ENCODE measurements at places on chromosomes 7 and 10.

DNA sequence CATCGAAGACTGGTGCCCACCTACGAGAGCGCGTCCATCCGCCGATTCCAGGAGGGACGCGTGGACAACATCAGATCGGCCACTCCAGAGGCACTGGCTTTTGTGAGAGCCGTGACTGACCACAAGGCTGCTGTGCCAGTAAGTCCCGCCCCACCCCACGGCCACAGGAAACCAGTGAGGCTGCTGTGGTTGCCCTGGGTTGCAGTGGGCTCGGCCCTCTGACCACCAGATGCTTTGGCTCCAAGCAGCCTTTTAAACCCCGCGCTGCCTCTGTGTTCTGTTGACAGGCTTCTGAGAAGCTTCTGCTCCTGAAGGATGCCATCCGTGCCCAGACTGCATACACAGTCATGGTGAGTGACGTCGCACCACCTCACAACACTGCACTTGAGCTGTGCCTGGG, 24.4 kb upstream of the C10orf53 start:
- no peak for DNase-seq

- no peak for DNase-seq
Measured at GRCh38 chr7:39336442-39336841, 229.8 kb upstream of the YAE1 start.

GRCh38 chr7:92797693-92798092, 38.7 kb downstream of the CDK6 start:
- DNase-seq, result no peak

GRCh38 chr10:104445359-104445758, 91.7 kb downstream of the CFAP58 start:
- DNase-seq, result no peak

DNA sequence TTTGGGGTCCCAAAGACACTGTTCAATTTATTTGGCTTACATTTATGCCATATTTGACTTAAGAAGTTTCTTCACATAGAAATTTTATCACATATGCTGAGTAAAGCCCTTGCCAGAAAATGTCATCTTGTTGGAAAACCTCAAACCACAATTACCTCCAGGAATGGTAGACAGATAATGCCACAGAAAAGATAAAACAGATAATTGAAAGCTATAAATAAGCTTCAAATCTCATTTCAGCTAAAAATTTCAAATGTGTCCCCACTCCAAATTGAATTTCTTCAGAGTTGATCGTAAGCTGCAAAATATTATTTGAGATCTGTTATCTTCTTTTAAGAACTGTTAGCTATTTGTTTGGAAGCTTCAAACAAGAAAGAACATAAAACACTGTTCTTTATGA, 176.4 kb upstream of the PTN start:
- no peak for DNase-seq

- peak; percentile 6 for DNase-seq
Measured at GRCh38 chr7:16130111-16131110, 290.9 kb downstream of the CRPPA start.

DNA sequence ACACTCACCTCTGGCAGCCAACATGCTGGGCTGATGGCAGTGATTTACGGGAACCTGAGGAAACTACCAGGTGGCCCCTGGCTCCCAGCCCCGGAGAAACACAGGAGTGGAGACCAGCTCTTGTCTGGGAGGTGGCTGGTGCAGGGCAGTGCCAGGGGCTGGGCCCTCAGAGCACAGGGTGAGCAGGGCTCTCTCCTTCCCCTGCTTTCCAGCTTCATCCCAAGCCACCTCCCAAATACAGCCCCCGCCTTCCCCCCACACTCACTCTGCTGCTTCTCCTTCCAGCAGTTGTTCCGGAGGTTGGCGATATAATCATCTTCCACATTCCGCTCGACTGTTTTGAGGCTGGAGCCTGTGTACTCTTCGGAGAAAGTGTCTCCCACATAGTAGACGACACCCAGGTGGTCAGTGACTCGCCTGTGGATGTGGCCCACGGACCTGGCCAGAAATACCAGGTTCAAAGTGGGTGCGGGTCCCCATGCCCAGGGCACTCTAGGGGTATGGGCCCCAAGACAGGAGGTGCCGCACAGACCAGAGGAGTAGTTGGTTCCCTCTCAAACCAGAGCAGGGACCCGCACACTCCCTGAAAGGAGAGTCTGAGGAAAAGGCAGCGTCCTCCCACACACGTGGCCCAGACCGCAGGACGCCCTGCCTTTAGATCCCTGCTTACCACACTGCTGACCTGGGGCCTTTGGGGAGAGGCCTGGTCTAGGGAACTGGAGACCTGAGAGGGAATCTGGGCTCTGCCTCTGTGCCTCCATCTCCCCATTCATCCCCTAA, 18.3 kb downstream of the DNAJB12 start:
- peak; percentile 69 for DNase-seq

DNA sequence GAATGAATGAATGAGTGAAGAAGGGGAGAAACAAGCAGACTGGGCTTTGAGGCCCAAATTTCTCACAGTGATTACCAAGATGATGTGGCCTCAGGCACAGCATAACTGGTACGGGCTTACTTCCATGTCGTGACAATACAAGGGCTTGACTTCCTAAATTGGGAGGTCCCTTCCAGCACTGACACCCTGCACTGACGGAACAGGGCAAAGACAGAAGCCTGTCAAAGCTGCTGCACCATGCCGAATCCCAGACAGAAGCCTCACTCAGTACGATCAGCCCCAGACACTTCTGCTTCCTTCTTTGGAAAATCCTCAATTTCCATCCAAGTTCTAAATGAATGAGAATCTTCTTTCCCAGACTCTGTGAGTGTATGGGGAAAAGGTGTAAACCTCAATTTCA, 51.9 kb downstream of the GNA12 start:
- DNase-seq, result no peak

DNA sequence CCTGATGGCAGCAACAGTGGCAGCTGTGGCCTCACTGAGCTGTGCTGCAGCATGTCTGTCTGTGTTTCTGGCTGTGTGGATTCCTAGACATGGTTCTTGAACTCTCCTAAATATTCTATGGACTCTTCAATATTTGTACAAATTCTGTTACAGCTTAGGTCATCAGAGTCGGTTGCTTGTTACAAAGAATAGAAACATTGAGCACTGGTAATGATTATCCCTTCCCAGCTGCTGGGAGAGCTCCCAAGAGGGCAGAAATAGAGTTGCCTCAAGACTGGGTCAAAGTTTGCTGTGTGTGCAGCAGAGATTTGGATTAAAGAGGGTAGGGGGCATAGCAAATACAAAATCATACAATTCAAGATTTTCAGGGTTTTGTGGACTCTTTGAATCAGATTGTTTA, 337.1 kb upstream of the AKR1E2 start:
- DNase-seq, result no peak

GRCh38 chr7:151226560-151226874, 488 bp downstream of the ABCF2 start:
- DNase-seq, result no peak

GRCh38 chr7:13062631-13063030, 375.2 kb downstream of the ARL4A start:
- no peak for DNase-seq

- DNase-seq, result no peak
Measured at GRCh38 chr10:14162061-14162460, 168.7 kb downstream of the FRMD4A start.

- no peak for DNase-seq
Measured at GRCh38 chr10:76488602-76489001, 1057.2 kb downstream of the LRMDA start.

DNA sequence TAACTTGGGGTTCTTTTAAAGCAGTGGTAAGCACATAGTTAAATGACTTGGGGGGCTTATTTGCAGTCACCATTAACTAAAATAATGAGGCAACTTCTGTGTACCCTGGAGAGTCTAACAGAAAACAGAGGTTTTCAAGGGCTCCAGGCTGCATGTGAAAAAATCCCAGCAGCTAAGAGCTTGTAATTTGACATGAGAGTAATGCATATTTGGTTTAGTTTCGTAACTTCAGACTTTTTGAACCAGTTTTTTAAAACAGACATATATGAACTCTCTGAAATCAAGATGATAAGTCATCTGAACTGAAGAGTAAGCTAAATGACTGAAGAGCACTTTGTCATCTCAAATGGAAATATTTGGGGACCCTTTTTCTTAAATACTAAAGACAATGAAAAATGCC, 40.2 kb upstream of the IFRD1 start:
- DNase-seq, result no peak

- DNase-seq, result peak; percentile 77
Measured at GRCh38 chr10:75660823-75661222, 229.4 kb downstream of the LRMDA start.

GRCh38 chr7:128011131-128011661, 20.0 kb downstream of the LRRC4 start:
- DNase-seq, result no peak

GRCh38 chr7:83931968-83932367, 262.6 kb downstream of the SEMA3A start:
- DNase-seq, result no peak

GRCh38 chr7:91571601-91572000, 307.4 kb downstream of the FZD1 start:
- DNase-seq, result no peak

DNA sequence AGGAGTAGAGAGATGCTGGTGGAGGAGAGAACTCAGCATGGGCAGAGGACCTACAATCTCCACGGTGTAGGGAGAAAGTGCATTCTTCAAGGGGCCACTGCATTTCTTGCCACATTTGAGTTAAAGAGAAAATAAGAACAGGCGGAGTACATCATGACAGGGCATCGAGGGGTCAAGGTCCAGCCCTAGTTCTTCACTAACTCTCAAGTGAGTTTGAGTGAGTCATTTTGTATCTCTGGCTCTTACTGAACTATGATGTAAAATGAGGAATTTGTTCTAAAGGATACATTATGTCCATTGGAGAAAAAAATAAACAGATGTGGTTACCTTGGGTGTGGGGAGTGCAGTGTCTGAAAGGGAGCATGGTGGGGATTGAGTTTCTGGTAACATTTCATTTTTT, 182.9 kb downstream of the XPNPEP1 start:
- DNase-seq, result no peak

- DNase-seq, result no peak
Measured at GRCh38 chr7:19145434-19146115, 354 bp upstream of the FERD3L start.

GRCh38 chr10:6114299-6114698, 25.5 kb downstream of the RBM17 start:
- DNase-seq, result no peak

DNA sequence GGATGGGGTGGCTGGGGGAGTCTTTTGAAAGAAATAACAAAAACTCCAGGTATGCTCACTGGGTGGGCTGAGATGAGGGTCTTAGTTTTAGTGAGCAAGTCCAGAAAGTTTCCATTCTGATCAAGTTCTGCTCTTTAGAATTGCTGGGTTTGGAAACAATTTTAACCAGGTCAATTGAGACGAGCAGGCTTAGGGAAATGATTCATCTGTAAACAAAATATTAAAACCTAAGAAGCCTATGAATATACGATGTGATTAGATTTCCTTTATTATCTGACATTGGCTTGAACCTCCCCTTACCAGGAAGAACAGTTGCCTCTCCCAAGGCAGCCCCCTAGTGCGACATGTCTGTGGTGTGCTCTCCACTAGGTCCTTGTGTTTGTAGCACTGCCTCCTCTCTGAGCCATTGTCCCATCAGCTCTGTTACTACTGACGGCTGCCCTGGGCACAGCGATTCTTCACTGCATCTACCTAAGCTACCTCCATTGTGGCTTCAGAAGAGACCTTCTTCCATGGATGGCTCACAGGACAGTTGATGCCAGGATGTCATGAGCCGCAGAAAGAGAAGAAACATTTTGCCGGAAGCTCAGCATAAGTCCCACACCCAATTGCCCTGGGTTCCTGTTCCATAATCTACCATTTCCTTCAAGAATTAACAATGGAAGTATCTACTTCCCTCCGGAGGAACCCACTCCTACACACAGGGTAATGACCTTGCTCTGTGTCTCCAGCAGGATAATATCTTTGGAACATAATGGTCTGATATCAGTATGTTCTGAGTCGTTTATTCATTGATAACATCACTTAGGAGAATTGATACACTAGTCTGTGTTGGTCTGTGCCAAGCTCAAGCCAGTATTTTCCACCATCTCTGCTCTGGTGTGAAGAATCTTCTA, 95.1 kb upstream of the ITGB1 start:
- no peak for DNase-seq

DNA sequence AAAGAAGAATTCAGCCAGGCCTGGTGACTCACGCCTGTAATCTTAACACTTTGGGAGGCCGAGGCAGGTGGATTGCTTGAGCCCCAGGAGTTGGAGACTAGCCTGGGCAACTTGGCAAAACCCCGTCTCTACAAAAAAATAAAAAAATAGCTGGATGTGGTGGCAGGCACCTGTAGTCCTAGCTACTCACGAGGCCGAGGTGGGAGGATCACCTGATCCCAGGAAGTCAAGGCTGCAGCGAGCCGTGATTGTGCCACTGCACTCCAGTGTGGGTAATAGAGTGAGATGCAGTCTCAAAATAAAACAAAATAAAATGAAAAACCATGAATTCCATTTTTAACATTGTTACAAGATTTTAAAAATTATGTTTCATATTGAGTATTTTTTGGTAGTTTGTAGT, 988.9 kb upstream of the ZNF722 start:
- no peak for DNase-seq

GRCh38 chr10:1100691-1101368, 44.6 kb downstream of the WDR37 start:
- DNase-seq, result no peak

DNA sequence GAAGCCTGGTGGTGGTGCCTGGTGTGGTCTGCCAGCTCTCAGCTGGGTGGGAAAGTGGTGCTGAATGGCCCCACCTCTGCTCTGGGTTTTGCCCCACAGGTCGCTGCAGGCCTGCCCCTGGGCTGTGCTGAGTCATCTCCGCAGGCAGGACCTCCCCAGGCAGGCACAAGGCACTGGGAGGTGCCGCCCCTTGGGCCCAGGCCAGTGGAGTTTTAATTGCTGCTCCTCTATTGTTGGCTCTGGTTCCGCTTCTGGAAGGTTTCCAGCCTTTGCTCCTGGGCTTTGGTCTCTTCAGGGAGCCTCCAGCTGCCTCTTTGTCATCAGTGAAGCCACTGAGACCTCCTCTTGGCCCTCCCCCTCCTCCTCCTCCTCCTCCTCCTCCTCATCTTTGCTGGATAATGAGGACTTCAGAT, 180.3 kb upstream of the GRB10 start:
- DNase-seq, result no peak

DNA sequence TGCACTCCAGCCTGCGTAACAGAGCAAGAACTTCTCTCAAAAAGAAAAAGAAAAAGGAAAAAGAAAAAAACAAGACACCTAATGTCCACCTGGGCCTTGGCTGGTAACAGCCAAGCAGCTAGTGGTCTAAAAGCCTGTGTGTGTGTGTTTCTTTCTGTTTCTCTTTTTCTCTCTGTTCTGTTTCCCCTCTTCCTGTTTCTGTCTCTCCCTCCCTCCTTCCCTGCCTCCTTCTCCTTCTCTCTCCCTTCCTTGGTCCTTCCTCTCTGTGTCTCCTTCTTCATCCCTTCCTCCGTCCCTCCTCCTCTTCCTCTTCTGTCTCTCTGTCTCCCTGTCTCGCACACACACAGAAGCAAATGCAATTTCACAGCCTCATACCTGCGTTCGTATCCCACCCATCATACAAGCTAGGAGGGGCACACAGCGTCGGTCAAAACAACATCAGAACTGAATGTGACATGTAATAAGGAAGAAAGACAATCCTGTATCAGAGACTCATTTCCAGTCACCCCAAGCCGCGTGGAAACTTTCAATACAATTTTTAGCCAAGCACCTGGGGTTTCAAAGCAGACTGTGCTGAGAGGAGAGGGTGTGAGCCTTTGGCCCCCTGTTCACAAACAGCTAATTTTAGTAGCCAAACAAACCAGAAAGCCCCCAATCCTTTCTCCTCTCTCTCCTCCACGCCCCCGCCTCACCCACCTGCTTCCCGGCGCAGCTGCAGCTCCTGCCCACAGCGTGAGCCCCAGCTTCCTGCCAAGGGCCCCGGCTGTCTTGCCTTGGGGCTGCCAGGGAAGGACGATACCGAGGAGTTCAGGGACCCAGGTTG, 50.2 kb upstream of the GNA12 start:
- DNase-seq, result no peak

Data from kidney (tissue), 22 donors.